SK-N-MC (cell line): ENCODE measurements at places on chromosomes 5 and 9.

DNA sequence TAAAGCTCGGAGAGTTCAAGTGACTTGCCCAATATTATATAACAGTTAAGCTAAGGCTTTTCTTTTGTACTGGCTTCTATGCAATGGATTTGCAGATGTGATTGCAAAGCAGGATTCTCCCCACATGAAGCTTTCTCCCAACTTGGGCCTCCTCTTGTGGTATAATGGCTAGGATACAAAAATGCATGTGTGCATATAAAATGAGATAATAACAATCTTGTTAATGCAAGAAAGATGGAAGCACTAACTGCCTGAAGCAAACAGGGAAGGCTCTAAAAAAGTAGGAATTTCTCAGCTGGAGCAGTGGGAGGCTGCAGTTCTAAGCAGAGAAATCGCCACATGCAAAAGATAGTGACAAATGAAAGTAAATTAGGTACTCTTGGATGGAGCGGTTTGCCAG is 444.2 kb upstream of the RIOK2 start:
- peak; percentile 39 for DNase-seq

DNA sequence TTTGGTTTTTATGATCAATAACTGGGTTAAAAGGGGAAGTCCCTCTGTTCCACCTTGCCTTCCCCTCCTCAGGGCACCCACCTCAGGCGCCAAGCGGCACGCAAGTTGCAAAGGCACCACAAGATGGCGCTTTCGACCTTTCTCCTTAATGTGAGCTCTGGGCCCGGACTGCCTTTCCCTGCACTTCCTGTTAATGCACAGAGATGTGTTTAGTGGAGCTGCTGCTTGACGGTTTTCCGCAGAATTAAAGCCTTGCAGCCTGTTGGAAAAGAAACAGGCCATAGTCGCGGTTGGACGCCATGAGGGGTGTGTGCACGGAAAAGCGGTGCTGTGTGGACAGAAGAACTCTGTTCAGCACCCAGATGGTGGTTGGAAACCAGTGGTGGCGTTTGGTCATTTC is 17.9 kb downstream of the CXCL14 start:
- peak; percentile 58 for DNase-seq

DNA sequence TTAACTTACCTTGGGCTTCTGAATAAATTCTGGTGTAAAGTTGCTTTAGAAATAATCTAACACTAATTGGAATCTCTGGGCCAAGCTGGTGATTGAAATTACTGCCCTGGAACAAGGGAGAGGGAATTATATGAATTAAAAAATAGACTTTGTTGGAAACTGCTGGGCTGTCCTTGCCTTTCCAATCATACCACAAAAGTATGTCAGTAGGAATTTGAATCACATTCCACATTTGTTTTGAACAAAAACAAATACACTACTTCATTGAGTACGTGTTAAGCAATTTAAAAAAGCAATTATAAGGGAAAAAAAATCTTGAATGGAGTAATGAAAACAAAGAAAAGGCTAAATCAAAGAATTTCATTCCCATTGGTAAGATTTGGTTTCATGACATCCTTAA is 102.5 kb upstream of the SREK1 start:
- DNase-seq: no peak

DNA sequence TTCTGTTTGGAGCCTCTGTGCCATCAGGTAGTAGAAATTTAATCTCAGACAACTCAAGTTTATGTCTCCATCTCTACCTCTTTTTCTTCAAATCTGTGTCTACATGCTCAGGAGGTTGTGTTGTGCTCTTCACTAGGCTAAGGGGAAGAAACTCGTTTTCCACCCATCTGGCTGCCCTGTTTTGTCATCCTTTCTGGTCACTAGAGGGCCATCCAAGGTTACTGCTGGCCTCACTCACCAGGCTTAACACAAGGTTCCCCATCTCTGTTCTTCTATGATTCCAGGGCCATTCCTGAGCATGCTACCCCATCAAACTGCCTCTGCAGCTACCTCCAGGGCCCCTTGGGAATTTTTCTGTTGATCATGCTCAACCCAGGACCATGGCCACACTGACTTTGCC is 213.3 kb upstream of the FBXL7 start:
- no peak for DNase-seq

DNA sequence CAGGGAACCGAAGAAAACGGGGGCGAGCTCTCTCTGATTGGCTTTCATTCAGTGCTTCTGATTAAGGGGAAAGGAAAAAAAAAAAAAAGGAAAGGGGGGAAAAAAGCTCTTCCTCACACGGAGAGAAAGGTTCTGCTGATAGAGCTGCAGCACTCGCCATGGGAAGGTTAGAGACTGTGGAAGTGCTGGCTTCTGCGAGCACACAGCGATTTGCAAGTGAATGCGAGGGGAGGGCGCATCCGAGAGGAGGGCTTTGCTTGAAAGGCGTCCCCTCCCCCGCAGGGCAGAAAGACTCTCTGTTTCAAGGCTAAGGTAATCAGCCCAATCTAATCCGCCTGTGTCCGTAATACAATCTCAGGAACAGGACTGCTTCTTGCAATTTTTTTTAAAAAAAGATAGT is at the start of gene CDH10:
Gene CDH10, minus strand, starts transcription at position 218 of the 400 bp plus-strand sequence. CDS start 51,488 bp downstream, outside the sequence.
- DNase-seq: no peak

- no peak for DNase-seq
These were observed 16.6 kb downstream of the PTGR1 start for GRCh38 chr9:111582888-111583287.

- no peak for DNase-seq
These were observed 565.5 kb upstream of the DMAC1 start for GRCh38 chr9:8365029-8365428.

DNA sequence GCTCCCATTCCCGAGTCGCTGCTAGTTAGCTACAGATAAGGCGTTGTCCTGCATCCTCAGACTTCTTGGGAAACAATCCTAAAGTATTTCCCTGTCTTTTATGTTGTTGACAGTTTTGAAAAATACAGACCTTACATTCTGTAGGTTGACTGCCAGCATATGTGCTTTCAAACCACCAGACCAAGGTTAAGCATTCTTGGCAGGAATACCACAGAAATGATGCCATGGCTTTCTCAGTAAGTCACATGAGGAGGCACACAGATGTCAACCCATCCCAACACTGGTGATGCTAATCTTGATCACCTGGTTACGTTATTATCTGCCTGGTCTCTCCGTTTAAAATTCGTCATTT is 871 bp downstream of the GLE1 start:
- no peak for DNase-seq

GRCh38 chr5:123865641-123866040 is 353.7 kb downstream of the CSNK1G3 start:
- DNase-seq: no peak

GRCh38 chr9:32431940-32432555 is 47.6 kb downstream of the ACO1 start:
- DNase-seq: no peak

GRCh38 chr5:72621576-72621975 is 114.4 kb upstream of the ZNF366 start:
- no peak for DNase-seq

DNA sequence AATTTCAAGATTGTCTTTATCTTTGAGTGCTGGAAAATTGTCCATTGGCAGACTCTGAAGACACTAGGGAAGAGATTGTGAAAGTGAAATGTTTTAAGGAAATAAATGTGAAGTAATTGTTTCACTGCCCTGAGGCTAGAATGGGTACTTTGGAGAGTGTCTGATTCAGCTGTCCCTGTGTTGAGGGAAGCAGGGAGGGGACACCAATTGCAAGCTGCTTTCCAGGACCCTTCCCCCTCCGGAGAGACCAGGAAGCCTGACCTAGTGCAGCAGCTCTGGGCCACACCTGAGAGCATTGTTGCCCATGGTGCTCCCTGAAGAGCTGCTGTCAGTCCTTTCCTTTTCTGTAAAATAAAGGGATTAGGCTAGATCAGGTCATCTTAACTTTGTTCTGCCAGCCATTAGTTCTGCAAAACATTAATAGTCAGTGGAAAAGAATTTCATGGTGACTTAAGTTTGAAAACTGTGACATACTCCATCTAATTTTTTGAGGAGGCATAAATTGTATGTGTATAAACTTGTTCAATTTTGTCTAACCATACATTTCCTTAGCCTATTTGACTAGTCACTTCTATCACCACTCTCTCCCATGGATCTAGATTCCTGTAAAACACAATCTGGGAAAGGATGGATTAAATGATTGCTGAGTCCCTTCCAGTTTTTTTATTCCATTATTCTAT is 18.8 kb downstream of the MAP1B start:
- DNase-seq: no peak

GRCh38 chr9:134214386-134214765 is 50.0 kb upstream of the RNU6ATAC start:
- no peak for DNase-seq

- DNase-seq: no peak
These were observed 16.8 kb downstream of the ABCA1 start for GRCh38 chr9:104911032-104911607.

DNA sequence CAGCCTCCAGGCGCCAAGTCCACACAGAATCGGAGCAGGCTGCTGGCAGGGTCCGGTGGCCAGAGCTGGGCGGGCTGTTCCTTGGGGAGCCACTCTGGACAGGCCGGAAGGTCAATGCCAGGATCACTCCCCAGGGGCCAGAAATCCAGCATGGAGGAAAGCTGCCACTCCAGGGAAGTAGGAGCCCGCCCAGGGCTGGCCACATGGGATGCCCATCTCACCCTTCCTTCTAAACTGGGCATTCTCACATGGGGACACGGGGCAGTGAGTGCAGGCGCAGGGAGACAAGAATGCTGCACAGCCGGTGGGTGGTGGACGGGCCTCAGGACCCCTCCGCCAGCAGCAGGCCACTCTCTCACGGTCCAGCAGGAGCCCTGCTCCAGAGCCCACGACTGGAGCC is 58.2 kb downstream of the ADAMTS2 start:
- DNase-seq: no peak
